ENCODE measurements at places on chromosomes 5 and 9. TPM values are rescaled to one million over a fixed set of nuclear protein-coding genes. Genes with fewer than 3 reads are reported as not detected.

Gene IFNA21
- not detected for total RNA-seq

Gene PHYHD1
- 24.8 TPM for total RNA-seq

Gene CHSY3
- total RNA-seq, result 0.60 TPM

Gene BRINP1
- total RNA-seq, result not detected

Gene BTNL8
- 3.9 TPM for total RNA-seq

- no peak for DNase-seq
Observed at GRCh38 chr5:167644619-167645018, 646.8 kb upstream of the WWC1 start.

DNA sequence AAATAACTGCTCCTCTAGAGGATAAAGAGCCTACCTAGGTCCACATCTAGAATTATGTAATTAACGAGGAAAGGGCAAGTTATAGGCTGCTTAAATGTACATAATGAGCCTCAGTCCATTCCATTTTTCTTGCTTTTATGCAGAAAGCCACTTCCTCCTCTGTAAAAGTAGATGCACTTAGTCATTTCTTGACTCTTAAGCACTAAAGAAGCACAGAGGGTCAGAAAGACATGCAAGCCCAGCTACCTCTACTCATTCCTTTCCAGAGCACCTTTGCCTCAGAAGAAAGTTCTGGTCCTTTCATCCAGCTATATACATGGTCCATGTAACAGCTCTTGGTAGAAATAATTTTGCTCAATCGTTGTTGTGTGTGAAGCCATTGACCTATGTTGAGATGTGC is 308.0 kb upstream of the NREP start:
- no peak for DNase-seq

DNA sequence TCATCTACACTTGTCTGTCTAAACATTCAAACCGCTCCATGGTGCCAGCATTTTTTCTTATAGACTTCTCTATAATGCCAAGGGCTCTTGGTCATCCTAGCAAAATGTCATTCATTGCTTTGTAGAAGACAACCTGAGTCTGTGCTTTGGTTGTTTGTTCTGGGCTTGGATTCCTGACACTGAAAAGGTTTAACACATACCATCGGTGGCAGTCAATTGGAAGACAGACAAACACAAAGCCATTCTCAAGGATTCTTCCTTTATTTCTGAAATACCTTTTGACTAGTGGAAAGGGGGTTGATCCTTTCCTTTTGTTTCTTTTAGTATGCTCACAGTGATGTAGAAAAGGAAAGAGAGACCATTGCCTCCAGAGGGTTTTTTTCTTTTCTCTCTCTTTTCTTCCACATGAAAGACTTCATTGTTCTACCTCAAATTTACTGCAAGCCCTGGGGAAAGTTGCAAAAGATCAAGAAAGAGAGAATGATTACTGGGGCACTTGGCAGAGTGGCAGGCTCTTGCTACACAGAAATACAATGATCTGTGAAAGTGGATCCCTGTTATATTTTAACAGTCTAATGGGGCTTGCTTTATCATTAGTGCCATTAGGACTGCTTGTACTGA is 66.4 kb upstream of the TMC1 start:
- no peak for DNase-seq

DNA sequence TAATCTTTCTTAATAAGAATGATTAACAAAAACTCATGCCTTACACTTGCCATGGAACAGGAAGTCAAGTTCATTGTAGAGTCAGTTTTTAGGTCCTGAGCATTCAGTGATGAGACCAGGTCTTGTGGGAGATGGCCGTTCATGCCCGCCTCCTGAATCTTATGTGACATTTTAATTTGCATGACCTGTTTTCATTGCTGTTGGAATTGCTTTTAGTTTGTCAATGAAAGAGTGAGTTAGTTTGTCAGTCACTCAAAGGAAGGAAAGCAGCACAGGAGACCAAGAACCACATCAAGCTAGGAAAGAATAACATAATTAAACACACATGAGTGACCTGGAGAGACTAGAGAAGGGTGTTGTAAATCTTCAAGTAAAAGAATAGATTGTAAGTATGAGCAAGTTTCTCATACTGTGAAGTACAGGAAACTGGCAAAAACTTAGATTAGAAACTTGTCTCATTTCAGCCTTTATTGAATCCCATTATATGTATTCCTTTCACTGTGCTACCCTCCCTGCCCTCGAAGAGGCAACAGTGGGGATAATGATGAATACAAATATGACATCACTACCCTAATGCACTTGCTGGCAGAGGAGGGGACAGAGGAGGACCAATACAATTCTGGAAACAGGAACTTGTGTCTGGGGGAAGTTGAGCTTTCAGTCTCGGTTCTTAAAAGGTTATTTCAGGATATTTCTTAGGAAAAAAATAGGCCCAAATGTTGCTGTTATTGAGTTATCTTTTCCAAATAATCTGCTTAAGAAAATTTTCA is 64.3 kb upstream of the C6 start:
- DNase-seq, result no peak

DNA sequence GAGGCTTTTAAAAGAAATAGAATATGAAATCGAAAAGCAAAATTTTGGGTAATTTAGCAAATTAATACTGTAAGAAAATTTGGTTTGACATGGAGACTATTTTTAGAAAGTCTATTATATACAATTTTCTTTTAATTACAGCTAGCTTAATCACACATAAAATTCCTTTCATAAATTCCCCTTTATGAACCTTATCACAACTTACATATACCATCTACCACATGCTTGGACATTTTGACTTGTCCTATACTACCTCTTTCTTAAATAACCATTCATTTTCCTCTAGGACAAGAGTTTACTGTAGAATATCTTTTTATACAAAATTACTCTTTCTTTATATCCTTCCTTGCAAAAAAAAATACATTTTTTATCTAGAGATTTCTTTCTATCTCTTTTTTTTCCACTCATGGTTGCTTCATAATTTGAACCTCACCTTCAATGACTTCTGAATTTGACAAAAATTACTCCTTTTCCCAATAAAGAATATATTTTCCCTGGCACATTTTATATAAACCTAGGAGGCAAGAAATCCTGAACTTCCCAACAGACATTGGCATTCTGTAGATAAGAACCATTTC is 34.0 kb upstream of the SYK start:
- no peak for DNase-seq

DNA sequence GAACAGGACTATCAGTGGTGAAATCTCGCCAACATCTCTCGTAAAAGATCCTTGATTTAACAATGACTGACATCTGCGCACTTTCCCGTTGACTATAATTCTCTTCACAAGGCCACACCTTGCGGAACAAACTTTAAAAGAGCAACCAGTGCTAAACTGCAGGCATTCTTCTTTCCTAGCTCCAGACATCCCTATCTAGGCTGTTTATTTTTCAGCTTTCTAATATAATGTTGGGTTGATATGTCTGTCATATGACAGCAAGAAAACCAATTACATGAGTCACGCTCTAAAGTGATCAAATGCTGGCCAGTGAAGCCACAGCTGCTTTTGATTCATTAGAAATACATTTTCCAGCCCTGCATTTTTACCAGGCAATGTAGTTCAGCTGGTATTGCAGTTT is 162.5 kb downstream of the ELAVL2 start:
- no peak for DNase-seq

- peak; percentile 43 for DNase-seq
Observed at GRCh38 chr9:111598733-111599091, 735 bp downstream of the PTGR1 start.
